Umbilical cord (tissue), 2 donors: ENCODE measurements at places on chromosomes 16 and 17.

DNA sequence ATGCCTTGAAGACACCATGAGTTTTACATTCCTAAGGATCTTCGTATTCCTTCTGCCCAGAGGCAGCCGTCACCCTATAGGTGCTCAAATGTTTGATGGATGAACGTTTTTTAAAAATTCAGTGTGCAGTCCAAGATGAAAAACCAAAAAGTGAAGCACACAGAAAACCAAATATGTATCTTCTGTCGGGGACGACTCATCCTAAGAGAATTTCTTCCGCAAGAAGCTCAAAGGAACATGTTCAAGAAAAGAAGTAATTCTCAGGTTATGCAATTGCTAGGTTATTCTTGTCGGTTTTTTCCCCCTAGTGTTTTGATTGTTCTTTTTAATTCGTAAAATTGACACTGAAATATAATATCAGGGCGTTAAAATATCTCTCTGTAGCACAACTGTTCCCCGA is 1.4 kb downstream of the CENPV start:
- DNase-seq = peak; percentile 10

DNA sequence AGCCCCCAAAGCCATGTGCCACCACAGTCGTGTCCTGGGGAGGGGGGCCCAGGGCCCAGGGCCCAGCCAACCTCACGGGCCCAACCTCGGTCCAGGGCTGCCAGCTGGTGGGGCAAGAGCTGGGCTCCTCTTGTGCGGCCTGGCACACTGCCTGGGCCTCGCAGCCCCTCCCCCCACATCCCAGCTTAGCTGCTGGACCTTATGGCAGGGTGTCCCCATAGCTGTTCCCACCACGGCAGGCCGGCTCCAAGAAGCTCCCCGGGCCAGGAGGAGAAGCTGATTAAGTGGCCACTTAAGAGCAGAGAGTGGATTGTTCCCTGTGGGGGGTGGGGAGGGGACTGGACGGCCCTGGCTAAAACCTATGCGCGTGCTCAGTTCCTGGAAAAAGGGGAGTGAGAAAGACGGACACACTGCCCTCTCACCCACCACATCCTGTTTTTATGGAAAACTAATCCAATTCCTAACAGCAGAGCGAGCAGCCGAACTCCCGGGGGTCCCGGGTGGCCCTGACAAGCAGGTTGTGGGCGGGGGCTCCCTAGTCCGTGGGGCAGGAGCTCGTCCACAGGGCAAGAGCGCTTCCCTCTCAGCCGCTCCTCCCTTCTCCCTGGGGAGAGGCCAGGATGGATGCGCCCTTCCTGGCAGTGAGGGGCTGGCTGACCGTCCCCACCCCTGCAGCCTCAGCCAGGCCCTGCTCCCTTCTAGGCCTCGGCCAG is 16.8 kb downstream of the PIEZO1 start:
- DNase-seq = peak; percentile 29

- DNase-seq = no peak
Observed at GRCh38 chr16:73091174-73091573, 43.2 kb upstream of the ZFHX3 start.

DNA sequence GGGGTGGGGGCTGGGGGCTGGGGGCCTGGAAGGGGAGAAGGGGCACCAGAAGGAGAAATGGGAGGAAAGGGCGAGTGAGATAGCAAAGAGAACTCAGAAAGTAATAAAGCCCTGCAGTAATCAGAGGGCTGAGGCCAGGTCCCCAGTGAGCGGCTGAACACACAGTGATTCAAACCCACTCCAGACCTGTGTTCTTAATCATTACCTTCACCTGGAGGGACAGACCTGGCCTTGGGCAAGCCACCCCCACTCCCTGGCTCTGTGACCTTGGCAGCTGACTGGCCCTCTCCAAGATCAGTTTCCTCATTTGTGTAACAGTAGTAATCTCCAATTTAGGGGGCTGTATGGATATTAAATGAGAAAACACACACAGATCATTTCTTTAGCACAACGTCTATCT is 150.4 kb downstream of the WWOX start:
- no peak for DNase-seq

DNA sequence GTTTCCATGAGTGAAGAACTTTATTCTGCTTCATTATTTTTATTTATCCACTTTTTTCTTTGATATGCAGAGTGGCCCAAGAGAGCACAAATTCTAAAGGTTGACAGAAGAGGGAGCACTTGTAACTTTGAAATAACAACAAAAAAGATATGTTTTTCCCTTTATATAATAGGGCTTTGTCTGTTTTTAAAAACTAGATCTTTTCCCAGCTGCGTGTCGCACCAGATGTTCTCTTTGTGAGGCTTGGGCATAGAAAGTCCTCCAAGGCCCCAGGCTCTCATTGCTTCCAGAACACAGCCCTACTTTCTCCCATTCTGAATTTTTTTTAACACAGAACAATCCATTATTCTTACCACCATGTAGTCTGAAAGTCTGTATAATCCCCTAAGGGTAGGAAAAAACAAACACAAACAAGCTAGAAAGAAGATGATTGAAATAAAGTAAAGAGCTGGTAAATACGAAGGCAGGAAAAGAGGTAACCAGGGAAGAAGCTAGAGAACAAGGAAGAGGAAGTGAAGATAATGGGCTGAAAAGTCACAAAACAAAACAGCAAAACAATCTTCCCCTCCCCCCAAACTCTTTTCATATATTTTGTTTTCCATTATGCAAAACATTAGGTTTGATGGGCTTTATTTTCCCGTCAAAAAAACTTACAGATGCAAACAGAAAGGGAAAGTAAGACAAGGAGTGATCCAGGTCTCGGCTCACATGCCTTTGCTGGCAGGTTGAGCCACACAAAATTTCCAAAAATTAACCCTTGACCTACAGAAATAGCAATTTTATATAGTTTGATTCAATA is 160.4 kb downstream of the ABCA8 start:
- DNase-seq = peak; percentile 63

- DNase-seq = no peak
Observed at GRCh38 chr17:19017401-19017800, 12.8 kb upstream of the FAM83G start.

- no peak for DNase-seq
Observed at GRCh38 chr16:537415-538335, 10.2 kb downstream of the CAPN15 start.

DNA sequence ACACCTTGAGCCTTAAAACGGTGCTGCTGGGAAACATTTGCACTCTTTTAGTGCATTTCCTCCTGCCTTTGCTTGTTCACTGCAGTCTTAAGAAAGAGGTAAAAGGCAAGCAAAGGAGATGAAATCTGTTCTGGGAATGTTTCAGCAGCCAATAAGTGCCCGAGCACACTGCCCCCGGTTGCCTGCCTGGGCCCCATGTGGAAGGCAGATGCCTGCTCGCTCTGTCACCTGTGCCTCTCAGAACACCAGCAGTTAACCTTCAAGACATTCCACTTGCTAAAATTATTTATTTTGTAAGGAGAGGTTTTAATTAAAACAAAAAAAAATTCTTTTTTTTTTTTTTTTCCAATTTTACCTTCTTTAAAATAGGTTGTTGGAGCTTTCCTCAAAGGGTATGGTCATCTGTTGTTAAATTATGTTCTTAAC is 4.4 kb downstream of the SOX9 start:
- no peak for DNase-seq

GRCh38 chr17:58352596-58353388 is 791 bp upstream of the SUPT4H1 start:
- DNase-seq = peak; percentile 70

DNA sequence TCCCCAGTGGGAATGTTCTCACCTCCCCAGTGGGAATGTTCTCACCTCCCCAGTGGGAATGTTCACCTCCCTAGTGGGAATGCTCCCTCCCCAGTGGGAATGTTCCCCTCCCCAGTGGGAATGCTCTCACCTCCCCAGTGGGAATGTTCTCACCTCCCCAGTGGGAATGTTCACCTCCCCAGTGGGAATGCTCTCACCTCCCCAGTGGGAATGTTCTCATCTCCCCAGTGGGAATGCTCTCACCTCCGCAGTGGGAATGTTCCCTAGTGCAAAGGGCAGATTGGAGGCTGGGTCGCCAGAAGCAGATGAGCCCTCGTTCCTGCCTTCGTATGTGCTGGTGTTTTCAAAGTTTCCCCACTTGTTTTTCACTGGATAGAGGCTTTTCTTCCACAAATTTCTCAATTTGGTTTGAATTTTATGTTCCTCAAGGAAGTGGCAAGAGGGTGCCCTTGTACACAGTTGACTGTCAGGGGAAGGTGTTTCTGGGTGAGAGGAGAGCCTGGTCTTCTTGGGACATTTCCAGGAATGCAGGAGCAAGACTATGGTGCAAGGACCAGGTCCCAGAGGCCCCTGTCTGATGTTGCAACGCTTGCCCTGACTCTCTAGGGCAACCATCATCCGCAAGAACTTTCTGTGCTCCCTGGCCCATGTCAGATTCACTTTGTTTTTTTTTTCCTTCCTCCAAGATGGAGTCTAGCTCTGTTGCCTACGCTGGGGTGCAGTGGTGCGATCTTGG is 34.0 kb downstream of the TRARG1 start:
- no peak for DNase-seq

- no peak for DNase-seq
Observed at GRCh38 chr16:50469121-50469743, 79.0 kb upstream of the NKD1 start.

DNA sequence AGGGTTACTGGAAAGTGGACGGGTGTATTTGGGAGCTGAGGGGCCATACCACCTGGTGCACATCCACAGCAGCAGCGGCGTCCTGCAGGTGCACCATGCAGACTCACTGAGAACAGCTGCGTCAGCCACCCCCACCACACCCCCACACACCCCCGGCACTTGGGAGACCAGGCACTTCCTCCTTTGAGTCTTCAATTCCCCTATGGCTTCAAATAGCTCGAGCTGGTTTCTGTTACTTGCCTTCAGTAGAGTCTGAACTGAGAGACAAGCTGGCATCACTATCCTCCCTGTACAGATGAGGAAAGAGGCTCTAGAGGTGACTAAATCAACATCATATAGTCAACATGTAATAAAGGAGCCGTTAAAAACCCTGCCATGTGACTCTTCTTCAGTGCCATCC is 15.4 kb downstream of the CUEDC1 start:
- DNase-seq = no peak

DNA sequence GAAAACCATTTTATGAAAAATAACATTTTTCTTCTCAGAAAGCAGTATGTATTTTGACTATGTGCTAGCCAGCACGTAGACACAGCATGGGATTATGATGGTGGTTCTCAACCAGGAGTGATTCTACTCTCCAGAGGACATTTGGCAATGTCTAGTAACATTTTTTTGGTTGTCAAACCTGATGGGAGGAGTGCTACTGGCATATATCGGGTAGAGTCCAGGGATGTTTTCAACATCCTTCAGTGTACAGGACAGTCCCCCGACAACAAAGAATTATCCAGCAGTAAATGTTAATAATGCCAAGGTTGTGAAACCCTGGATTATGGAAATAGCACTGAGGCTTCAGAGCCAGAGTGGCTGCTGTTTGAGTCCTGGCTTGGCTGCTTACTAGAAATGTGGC is 27.7 kb downstream of the AP2B1 start:
- no peak for DNase-seq

- peak; percentile 36 for DNase-seq
Observed at GRCh38 chr16:72723781-72724180, 324.1 kb downstream of the ZFHX3 start.

GRCh38 chr16:50390914-50391716 is 22.3 kb upstream of the BRD7 start:
- DNase-seq = peak; percentile 78

- no peak for DNase-seq
Observed at GRCh38 chr17:16131593-16131992, 83.7 kb downstream of the NCOR1 start.

DNA sequence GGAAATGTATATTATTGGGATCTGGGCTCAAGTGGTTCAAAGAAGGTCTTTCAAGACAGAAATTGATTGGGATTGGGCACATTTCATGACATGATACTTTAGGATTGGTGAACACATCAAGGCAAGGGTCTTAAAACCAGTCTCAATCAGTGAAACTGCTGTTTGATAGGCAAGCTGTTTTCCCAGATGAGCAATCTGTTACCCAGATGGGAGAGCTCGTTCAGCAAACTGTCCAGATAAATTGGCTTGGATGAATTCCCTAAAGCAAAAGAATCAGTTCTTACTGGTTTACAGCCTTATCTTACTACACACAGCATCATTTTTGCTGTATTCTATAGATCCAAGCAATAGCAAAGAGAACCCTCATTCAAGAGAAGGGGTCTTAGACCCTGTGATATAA is 31.0 kb upstream of the CNEP1R1 start:
- no peak for DNase-seq

- DNase-seq = peak; percentile 74
Observed at GRCh38 chr16:54193665-54194333, 92.8 kb downstream of the IRX3 start.

DNA sequence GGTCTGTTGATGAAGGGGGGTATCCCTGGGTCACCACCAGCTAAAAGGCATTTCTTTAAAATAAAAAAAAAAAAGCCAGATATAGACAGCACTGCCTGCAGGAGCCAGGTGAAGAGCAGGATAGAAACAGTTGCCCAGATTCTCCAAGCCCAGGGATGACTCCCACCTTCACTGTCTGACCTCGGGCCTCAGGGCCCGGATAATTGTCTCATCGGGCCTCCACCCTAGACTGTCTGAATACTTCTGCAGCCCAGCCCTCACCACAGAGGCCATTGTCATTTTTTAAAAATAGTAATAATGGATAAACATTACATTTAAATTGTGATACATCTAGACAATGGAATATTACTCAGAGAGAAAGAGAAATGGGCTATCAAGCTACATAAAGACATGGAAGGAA is 92.8 kb upstream of the TNRC6C start:
- no peak for DNase-seq

DNA sequence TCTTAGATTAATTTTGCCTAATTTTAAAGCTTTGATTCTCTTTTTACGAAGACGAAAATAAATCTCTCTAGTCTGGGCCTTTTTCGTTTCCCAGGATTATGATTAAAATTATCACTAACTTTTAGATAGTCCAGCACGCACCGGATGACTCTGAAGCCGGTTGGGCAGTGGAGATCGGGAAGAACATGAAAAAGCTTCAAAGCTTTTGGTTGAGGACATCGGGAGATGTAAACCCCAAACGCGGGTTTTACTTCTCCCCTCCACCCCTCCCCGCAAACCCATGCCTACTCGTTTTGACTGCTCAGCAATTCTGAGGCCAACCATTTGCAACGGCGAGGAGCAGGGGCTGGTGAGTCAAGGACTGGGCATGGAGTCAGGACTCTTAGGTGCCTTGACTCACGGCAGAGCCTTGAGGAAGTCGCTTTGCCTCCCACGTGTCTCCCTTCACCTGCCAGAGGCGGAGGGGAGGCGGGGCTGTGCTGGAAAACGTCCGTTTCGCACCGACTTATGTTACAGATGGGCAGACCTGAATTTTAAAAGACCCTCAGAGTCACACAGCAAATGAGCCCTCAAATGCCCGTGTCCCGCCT is 989 bp upstream of the DUSP14 start:
- DNase-seq = peak; percentile 89

DNA sequence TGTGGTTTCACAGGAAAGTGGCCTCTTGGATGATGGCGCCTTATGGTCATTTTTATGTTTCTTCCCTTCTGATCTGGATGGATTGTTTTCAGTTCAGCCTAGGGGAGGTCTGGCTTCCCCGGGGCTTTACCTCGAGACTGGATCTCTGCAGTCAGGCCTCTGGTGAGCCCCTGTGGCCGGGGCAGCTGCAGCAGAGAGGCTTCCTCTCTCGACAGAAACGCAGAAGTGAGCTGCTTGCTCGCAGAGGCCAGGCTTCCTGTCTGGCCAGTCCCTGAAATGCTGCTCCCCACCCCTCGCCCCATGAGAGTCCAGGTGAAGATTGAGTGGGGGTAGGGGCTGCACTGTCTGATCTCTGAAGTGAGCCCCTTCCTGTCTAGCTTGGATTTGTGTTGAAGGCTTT is 44.0 kb downstream of the PLCG2 start:
- peak; percentile 51 for DNase-seq
